ENCODE measurements at places on chromosomes 7 and 10.
A peak's percentile ranks its signal among the peaks of the same experiment; 100 is the strongest.

GRCh38 chr7:133320891-133321290 is 68.0 kb downstream of the EXOC4 start:
- no peak for DNase-seq

DNA sequence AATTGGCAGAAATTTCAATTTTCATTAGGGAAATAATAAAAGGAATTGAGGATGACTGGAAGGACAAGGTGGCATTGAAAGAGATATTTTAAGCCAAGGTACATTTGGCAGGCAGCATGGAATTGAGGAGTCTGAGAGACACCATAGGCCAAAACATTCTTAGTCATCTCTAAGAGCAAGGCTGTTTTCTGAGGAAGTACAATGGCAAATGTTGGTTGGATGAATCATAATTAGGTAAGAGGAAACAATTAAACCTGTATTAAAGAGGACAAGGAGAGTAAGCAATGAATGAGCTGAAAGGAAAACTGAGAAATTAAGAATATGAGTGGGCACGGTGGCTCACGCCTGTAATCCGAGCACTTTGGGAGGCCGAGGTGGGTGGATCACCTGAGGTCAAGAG is 86.3 kb downstream of the MRPL32 start:
- no peak for DNase-seq

DNA sequence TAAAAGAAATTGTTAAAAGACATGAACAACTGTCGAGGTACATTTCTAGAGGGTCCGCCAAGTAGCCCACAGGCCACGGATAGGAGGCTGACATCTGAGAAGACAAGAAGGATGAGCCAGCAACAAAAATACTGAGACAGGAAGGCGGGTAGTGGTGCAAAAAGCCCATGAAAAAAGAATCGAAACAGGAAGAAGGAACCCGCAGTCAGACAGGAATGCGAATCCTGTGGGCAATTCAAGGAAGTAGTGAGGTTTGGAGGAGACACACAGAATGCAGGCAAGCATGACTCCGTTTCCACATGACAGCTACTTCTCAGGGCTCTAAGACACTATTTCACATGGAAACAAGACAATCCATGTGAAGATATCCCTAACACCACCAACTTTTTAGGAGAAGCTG is 125.2 kb downstream of the DOCK4 start:
- DNase-seq: no peak

- no peak for DNase-seq
Observed at GRCh38 chr10:111392910-111393309, 316.1 kb downstream of the ADRA2A start.

DNA sequence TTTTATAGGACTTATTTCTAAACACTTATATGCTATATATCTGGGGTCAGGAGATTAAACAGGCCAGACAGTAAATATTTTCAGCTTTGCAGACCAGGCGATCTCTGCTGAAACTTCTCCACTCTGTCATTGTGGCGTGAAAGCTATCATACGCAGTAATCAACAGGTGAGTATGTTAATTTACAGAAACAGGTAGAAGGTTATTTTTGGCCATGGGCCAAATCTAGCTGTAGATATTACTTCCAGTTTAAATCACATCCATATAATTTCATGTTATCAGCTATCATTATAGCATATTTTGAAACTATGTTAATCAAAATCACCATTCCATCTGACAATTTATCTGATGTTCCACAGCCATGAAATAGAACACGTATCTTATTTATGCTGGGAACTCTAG is 67.8 kb downstream of the GPR37 start:
- no peak for DNase-seq

DNA sequence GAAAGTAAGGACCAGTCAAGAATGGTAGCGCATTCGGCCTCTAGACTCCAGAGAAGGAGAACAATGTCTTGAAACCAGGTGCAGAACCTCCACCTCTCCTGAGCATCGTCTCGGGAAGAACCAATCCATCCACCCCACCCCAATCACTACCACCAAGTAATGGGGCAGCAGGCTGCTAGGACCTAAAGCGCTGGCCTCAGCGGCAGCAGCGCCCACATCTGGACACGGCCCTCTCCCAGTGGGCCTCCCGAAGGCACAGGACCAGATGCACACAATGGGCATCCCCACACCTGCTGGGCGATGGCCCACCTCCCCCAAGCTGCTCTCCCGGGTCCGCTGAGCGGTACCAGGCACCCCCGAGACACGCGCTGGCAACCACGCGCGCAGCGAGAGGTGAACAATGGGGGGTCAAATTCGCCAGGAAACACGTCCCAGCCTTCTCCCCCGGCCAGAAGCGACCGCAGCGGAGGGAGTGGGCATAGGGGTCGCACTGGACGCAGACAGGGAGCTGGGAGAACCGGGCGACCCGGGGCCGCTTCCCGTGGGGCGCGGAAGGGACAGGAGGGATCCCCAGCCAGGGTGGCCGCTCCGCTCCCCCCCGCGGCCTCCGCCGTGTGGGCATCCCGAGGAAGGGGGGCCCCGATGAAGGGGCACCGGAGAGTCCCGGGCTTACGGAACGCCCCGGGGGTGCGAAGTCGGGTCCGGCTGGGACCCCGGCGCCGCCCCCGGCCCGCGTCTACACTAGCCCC is 506 bp downstream of the CTTNBP2 start:
- DNase-seq: peak; percentile 69

DNA sequence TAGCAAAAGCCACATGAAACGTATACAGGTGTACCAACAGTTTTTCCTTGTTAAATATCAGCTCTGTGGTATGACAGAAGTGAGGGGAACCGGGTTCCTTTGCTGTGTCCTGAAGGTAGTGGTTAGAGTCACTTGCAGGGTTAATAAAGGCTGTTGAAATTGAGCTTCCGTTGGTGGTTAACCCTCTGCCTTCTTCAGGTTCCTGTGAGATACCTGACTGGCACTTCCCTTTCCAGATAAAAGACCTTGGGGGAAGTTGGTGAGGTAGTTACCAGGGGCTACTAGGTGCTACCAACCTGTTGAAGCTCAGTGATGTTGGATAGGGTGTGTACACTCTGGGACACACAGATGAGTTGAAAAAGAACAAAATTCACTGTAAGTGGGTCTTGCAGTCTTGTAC is 384.1 kb downstream of the GATA3 start:
- no peak for DNase-seq

DNA sequence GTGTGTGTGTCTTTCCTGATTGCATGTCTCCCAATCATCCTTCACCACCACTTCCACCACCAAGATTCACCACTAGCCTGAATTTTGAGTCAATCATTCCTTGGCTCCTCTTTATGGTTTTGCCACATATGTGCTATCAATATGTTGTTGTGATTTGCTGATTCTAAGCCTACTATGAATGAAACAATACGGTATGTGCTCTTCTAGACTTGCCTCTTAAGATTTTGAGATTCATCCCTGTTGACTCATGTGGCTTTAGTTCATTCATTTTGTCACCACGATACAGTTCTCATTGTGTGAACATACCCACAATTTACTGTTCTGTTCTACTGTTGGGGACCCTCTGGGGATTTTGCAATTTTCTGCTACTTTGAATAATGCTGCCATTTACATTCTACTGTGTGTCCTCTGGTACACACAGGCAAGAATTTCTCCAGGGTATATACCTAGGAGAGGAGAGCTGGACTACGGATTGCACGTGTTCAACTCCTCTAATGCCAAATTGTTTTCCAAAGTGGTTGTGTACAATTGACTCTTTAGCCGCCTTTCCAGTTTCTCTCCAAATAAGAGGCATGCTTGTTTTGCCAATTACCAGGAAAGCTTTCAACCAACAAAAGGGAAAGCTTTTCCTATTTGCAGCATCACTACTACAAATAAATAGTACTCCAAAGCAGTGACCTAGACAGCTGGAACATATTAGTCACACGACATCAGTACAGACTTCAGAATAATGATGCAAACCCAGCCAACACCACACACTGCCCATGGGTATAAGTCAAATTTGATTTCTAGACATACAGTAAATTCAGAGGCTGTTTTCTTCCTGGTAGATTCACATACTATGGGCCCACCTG is 30.0 kb downstream of the SGMS1 start:
- DNase-seq: no peak

- DNase-seq: no peak
Observed at GRCh38 chr7:102425639-102426267, 7.6 kb upstream of the ORAI2 start.

GRCh38 chr7:27600247-27600646 is 62.4 kb downstream of the HIBADH start:
- DNase-seq: no peak

GRCh38 chr7:24880886-24881285 is 99.1 kb downstream of the OSBPL3 start:
- DNase-seq: no peak

GRCh38 chr7:101884671-101885596 is 67.5 kb downstream of the CUX1 start:
- DNase-seq: no peak

DNA sequence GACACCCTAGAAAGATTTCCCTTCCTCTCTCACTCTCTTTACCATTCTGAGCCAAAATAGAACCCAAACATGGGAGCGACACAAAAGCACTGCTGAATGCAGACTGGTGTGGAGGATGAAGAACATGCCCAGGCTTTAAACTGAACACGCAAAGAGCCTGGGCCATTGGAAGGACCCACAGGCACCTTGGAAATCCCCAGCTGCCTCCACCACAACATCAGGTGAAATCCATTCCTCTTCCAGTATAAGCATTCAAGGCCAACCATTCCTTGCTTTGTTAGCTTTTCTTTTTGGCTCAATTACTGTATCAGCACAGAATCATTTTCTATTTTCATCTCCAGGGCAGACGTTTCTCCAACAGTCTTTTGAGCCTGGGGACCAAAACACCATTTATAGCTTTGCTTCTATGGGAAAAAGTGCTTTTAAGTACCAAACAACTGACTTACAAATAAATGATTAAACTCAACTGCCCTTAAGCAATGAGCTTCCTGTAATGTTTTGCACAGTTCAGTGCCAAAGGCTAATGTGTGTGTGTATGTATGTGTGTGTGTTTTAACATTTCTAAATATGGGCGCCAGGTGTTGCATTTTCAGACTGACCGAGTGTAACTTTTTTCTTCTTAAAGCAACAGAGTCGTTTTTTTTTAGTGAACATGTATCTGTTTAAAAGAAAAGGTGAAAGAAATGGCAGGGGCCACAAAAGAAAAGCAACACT is 16.2 kb upstream of the BLNK start:
- no peak for DNase-seq

GRCh38 chr7:46247664-46248063 is 326.6 kb upstream of the IGFBP3 start:
- no peak for DNase-seq

GRCh38 chr7:748446-748845 is 21.4 kb upstream of the PRKAR1B start:
- no peak for DNase-seq

DNA sequence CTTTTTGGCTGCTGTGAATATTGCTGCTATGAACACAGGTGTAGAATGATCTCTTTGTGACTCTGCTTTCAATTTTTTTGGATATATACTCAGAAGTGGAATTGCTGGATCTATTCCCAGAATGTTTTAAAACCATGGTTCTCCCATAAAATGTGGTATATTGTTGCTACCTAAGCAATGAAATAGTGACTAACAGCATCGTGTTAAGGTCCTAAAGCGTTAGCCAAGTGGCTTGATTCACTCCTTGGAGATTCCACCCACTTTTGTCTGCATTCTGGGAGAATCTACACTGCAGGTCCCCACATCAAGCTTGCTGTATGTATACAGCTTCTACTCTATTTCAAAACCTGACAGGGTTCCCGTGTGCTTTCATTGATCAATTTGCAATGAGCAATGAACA is 105.6 kb downstream of the CDK6 start:
- no peak for DNase-seq

DNA sequence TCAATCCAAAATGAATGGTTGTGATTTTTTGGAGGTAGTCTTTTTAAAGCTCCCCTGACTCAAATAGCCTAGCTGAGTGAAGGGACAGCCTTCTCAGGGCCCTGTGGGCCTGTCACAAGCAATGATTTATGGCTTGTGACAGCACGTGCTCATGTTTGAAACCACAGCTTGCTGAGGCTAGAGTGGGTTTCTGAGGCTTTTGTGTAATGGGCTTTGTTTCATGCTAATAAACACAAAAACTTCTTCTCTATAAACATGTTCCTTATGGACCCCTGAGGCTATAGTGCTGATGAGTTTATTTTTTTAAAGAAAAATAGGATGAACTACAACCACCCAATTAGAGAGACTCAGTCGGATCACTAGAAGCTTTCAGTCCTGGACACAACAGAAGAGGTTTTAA is 36.1 kb upstream of the BET1 start:
- DNase-seq: no peak

- no peak for DNase-seq
Observed at GRCh38 chr7:74187915-74188675, 13.9 kb downstream of the EIF4H start.

DNA sequence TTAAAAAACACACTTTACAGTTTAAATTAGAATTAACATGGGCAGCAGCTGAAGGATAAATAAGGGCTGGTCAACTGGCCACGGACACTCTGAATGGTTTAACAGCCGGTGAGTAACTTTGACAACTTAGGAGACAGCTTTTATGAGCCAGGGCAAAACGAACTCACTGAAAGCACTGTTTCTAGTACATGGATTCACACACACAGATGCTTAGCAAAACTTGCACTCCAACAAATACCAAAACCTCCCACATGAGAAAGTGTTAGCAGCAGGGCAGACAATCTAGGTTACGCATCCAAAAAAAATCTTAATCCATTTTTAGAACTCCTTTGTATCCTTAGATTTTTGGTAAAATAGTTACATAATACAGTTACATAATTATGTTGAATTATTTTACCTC is 486.4 kb downstream of the PHTF2 start:
- DNase-seq: no peak

- no peak for DNase-seq
Observed at GRCh38 chr10:25522946-25523608, 348.3 kb downstream of the GPR158 start.

GRCh38 chr10:21329995-21330627 is 195.4 kb downstream of the SKIDA1 start:
- no peak for DNase-seq

DNA sequence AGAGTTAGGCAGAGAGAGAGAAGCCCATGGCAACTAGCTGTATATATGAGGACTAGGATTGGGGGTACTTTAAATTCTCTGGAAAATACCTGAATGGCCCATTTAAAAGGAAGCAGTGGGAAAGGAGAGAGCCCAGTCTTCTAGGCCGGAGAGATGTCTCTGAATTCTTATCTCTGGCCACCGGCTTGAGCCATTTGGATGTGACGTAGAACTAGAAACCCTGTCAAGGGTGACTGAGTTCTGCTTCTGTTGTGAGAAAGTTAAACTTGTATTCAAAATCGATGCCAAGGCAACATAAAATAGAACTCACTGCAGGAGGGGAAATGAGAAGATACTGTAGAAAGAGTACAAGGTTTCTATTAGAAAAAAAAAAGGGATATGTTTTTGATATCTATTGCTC is 6.3 kb upstream of the GSTK1 start:
- DNase-seq: no peak

GRCh38 chr7:143015926-143016490 is 10.9 kb downstream of the OR9A2 start:
- no peak for DNase-seq

- DNase-seq: no peak
Observed at GRCh38 chr7:107700570-107700969, 39.9 kb downstream of the SLC26A4 start.

- no peak for DNase-seq
Observed at GRCh38 chr7:881441-882234, 5.3 kb downstream of the GET4 start.

GRCh38 chr7:40232242-40232893 is 97.6 kb downstream of the SUGCT start:
- no peak for DNase-seq

GRCh38 chr10:63819753-63820329 is 298.6 kb downstream of the REEP3 start:
- no peak for DNase-seq

- DNase-seq: no peak
Observed at GRCh38 chr10:9302140-9302746, 1247.8 kb downstream of the GATA3 start.

Measured in anterior cingulate cortex (tissue), 58 donors.